ENCODE measurements at places on chromosomes 11 and 22.

DNA sequence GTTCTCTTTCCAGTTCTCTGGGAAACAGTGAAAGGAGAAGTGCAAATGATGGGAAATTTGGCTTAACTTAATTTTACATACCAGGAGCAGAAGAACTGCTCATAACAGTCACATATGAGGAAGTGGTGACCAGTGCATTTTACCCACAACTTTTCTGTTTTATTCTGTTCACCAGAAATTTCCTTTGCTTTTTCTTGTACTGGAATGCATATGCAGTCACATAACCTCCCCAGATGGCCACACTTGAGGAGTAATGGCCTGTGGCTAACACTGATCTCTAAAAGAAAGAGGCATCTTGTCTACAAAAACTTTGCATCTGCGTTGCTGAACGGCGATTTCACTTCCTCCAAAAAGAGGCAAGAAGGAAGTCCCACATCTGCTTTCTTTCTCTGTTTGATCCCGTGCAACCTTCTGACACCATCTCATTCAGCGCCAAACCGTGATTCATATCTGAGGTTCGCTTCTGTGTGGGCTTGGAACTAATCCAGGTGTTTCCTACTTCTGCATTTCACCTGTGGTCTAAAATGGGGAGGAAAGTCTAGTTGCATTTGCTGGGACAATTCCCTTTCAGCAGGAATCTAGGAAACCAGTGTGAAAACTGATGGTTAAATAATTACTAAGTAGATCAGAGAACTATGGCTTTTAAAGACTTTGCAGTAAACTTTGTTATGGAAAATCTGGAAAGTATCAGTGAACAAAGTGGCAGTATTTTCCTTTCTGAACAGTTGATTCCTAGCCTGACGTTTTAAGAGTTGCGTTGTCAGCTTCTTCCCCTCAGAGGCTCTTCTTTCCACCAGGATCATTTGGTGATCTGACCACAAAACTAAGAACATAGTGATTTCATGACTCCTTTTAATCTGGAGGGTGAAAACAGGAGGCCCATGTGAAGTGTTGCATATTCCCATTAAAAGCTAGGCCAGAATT is 4.2 kb upstream of the MPEG1 start:
- peak; percentile 39 for DNase-seq

DNA sequence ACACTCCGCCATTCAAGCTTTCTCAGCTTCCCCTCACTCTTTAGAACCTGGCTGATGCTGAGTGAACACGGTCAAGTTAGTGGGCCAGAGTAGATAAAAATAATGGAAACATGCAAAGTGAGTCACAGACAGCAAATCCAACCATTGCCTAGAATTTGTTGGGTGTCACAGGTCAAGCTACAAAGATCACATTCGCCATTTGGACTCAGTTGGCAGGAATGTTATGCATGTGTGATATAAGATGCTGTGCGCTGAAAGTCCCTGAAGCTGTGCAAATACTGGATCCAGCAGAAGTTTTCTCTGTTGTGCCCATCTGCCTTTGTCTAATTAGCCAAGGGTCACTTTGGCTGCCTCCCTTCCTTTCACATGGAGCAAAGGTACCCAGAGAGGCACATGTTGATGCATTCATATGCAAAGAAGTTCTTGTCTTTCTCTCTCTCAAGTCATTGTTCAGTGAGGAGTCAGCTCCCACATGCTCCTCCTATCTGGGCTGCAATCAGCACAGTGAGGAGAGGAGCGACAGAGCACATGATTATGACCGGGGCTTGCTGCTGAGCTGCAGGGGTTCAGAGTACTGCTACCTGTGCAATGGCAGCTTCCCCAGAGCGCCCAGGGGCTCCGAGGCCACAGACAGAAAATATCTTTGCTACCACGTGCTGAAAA is 39.7 kb downstream of the FLI1 start:
- no peak for DNase-seq

DNA sequence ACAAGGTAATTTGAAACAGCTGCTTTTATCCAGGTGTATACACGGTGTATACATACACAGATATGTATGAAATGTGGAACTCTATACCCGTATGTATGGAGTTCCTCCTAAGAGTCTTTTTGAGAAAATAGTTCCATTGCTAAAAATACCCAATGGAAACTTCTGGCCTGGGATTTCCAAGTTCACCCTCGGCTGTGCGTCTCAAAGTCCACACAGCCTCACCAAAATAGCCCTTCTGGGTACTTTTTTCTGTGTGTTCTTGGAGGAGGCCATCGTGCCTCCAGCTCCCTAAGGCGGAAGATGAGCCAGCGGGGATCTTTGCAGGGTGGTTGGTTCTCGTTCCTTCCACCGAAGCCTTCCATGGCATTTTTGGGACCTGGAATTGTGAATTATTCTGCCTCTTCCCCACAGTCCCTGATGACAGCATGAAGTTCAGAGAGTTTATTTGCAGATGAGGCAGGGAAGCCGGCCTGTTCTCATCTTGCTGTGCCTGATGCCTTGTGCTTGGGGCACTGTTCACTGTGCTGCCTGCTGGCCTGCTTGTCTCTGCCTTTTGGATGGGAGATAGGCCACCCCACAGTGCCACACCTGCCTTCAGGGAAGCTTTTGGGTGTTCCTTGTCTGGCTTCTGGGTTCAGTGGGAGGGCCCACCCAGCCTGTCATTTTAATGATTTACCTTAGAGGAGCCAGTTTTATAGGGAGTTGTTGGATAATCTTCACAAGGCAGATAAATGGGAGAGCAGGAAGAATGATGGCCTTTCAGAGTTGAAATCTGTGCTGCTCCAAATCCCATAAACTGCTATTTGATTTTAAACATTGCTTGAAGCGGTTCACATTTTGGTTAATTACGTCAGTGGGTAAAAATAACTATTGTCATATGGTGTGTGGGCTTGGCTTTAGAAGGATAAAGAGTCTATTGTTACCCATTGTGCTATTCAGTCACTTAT is 112.7 kb upstream of the OR4B1 start:
- no peak for DNase-seq

DNA sequence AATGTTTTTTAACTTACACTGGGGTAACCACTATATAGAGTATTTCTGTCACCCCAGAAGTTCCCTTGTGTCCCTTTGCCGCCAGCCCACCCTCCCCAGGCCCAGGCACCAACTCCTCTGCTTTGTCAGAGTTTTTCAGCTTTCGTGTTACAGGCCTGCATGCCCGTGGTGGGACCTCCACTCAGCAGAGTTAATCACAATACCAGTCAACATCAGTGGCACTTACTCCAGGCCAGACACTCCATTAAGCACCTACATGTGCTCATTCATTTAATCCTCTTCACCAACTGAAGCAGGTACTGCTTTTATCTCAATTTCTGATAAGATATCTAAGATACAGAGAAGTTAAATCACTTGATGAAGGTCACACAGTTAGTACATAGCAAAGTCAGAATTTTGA is 63.3 kb downstream of the LIF start:
- no peak for DNase-seq

DNA sequence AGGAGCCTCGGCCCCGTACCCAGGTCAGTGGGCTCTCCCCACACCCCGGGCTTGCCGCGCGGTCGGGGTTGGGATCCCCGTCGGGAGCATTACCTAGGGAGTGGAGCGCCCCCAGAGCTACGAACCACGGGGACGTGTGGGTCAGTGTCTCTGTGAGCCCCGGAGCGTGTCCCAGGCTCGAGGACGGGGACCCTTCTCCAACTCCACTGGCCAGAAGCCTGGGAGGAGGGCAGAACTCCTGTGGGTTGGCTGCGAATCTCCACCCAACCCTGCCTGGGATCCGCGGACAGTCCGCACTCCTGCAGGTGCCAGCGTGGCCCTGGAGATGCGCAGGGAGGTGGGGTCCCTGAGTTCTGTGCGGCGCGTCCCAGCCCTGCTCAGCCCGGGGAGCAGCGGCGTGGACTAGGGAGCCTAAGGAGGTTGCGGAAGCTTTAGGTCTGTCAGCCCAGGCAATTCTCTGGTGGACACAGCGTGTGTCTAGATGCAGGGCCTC is 346 bp downstream of the PPFIBP2 start:
- DNase-seq, result peak; percentile 47

DNA sequence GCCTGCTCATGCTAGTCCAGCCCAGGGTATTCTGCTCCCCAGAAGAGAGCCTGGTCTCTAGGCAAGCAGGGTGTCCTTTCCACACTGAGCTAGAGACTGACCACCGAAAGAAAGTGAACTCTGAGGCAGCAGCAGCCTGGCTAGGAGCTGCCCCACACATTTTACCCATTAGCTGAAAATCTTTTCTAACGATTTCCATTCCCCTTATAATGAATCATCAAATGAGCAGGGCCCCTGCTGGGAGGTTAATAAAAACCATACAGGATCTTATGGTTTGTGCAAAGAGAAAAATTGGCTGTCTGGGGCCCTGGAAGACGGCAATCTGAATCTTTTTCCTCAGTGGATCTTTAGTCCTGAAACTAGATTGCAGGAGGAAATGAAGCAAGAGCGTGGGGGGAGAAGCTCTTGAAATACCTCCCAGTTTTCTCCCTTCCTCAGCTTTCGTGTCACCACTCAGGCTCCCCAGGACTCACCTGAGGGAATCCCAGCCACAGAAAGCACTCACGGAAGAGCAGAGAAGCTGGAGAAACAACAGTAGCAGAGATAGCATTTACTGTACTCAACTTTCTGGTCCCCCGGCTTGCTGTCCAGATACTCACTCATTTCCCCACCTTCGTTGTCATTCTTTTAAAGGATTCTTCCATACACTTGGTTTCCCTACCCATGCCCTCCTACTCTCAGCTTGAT is 74.7 kb upstream of the CD44 start:
- no peak for DNase-seq

Measured in right hindlimb (tissue), 1 donor.